A549 treated with ZK216348 at 1 μM for 4 hours (cell line): ENCODE measurements at places on chromosomes 16 and 17. TPM values are rescaled to one million over a fixed set of nuclear protein-coding genes. Genes with fewer than 3 reads are reported as not detected.

The CLDN7 gene
- total RNA-seq: 0.29 to 2.9 TPM (median 1.6 TPM) in 5 replicates

The SOX8 gene
- 1.2 to 2.0 TPM (median 1.7 TPM) in 5 replicates for total RNA-seq

The DPEP3 gene
- total RNA-seq: not detected in 5 replicates

The GGT6 gene
- total RNA-seq: not detected in 5 replicates

The CHMP6 gene
- 29.1 to 38.1 TPM (median 32.9 TPM) in 5 replicates for total RNA-seq

The CLEC10A gene
- total RNA-seq: not detected in 5 replicates

The TMIGD1 gene
- total RNA-seq: not detected in 5 replicates

The VTN gene
- total RNA-seq: 16.2 to 21.8 TPM (median 18.5 TPM) in 5 replicates

The RECQL5 gene
- total RNA-seq: 21.0 to 36.0 TPM (median 27.0 TPM) in 5 replicates

The LRRC46 gene
- 3.1 to 4.2 TPM (median 3.9 TPM) in 5 replicates for total RNA-seq

The SLC6A2 gene
- total RNA-seq: 0.14 TPM in 1 of 5 replicates, not detected in the others

The TMED6 gene
- 0.15 TPM in 1 of 5 replicates, not detected in the others for total RNA-seq

The NPIPA8 gene
- 0.56 to 1.9 TPM (median 0.94 TPM) in 5 replicates for total RNA-seq

The PRSS22 gene
- total RNA-seq: 1.0 to 2.5 TPM (median 1.6 TPM) in 5 replicates

The ITGB3 gene
- 2.7 to 5.7 TPM (median 4.7 TPM) in 5 replicates for total RNA-seq

The TVP23C gene
- total RNA-seq: 7.5 to 14.0 TPM (median 9.0 TPM) in 5 replicates

The RNF135 gene
- total RNA-seq: 22.3 to 26.7 TPM (median 24.3 TPM) in 5 replicates

The CRHR1 gene
- total RNA-seq: 0.14 to 0.75 TPM in 2 of 5 replicates, not detected in the others

The CACNA1G gene
- 1.9 to 5.0 TPM (median 4.9 TPM) in 5 replicates for total RNA-seq

The RPL26 gene
- 3,373 to 4,858 TPM (median 3,831 TPM) in 5 replicates for total RNA-seq

The CCL1 gene
- not detected in 5 replicates for total RNA-seq

The CHST5 gene
- 0.08 TPM in 1 of 5 replicates, not detected in the others for total RNA-seq

The TMEM106A gene
- total RNA-seq: 0.80 to 1.8 TPM (median 0.97 TPM) in 5 replicates

The LITAFD gene
- total RNA-seq: not detected in 5 replicates

The SLC16A11 gene
- not detected in 5 replicates for total RNA-seq

The NGFR gene
- total RNA-seq: 0.18 to 1.1 TPM (median 0.92 TPM) in 5 replicates

The KCNH6 gene
- total RNA-seq: not detected in 5 replicates

The CCDC154 gene
- total RNA-seq: 0.31 to 0.55 TPM (median 0.34 TPM) in 3 of 5 replicates, not detected in the others

The UBB gene
- 2,012 to 2,370 TPM (median 2,162 TPM) in 5 replicates for total RNA-seq

The PYY gene
- total RNA-seq: not detected in 5 replicates

The ZFP3 gene
- total RNA-seq: 0.81 to 1.5 TPM (median 1.0 TPM) in 5 replicates

The P4HB gene
- 698 to 774 TPM (median 714 TPM) in 5 replicates for total RNA-seq

The SHISA6 gene
- total RNA-seq: not detected in 5 replicates

The CETP gene
- not detected in 5 replicates for total RNA-seq

The SULT1A4 gene
- total RNA-seq: 24.2 to 43.1 TPM (median 28.8 TPM) in 5 replicates

The AMFR gene
- total RNA-seq: 56.8 to 70.3 TPM (median 63.5 TPM) in 5 replicates
